ENCODE measurements at places on chromosomes 7 and 10.

DNA sequence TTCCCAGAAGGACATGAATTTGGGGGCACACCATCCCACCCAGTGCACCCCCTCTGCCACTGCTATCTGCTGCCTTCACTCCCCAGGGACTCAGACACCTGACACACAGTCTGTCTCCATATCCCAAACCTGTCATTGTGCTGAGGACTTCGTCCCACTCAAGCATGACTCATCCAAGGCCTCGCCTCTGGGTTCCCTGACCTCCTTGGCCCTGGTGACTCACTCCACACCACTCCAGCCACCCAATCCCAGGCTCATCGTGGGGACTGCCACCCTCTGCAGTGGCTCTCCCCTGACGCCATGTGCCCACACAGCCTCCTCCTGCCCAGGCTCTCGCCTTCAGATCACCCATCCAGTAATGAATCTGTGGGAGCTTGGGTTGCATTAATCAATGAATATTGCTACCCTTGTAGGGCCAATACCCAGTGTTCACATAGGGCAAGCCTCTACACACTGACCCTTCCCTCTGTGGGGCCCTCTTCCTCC lies 6.6 kb upstream of the INSIG1 start:
- no peak for DNase-seq

DNA sequence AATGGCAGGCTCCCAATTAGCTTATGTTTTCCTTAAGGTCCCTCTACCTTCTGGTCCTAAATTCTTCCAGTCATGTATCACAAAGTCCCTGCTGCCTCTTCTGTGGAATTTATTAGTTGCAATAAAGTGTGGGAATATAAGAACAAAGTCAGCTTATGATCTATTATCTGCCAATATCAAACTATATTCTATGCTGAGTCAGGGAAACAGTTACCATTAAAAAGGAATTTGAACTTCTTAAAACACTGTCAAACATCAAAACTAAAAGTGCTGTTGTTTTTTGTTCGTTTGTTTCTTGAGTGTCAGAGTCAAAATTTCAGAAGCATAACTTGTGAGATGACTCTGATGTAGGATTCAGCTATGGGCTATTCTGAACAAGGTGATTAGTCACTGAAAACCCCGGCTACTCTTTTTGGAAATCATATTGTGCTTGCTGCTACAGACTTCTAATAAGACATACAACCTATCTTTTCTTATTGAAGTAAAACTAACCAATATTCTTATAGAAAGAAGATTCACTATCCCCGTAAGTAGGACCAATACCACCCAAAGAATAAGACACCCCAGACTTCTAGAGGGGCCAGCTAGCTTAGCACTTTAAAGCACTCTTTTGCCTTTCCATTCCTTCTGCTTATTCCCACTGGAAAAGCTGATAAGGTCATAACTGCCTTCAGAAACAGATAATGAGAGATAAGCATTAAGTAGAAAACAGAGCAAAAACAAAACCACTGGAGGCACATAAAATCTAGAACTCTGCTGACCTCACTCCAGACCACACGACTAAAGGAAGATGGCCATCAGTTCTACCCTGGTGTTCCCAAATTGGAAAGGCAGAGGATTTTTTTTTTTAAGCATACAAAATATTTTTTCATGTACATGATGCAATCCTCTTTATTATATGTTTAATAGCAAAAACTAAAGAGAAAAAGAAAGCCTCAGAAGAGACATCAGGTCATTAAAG lies 370.6 kb downstream of the PARD3 start:
- no peak for DNase-seq

GRCh38 chr10:70600512-70601395 lies 1.8 kb downstream of the PRF1 start:
- DNase-seq = no peak

DNA sequence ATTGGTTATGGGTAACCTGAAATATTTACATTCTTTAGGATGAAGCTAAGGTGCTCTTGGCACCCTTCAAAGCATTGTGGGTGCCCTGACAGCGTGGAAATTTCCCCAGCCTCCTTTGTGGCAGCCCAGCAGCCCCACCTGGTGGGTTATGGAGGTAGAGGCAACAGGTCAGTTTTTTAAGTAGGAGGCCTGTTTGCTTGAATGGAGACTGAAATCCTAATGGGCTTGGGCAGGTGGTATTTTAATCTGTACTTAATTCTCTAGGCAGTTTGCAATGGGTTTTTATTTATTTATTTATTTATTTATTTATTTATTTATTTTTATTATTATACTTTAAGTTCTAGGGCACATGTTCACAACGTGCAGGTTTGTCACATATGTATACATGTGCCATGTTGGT lies 139.4 kb downstream of the EPC1 start:
- no peak for DNase-seq

DNA sequence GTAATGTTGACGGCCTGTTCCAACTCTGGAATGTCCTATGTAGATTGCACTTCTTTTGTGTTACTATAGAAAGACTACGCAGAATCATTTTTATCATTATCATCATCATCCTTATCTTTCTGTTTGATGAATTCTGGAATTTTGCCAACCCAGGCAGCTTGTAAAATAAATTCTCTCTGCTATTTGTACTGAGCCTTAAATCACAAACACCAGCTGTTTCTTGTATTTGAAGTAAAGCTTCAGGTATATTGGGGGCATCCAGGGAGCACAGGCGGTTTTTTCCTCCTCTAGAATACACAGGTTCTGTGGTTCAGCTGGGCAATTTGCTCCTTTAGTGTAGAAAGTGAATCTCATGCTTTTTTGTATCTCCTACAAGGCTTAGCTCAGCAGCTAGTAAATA lies 14.9 kb upstream of the CPA5 start:
- no peak for DNase-seq
